Activated T-helper 2 cell treated with anti-CD3 and anti-CD28 coated beads, Interferon-gamma antibody, Interleukin-2, Interleukin-4, amounts not matched to agents 10 μg/mL and 5 μg/mL and 100 μg/mL, durations not matched to agents 14 hours and 24 hours and 36 hours (primary cell): ENCODE measurements at places on chromosomes 13 and 19.

- DNase-seq, result no peak
These were observed 3.9 kb downstream of the RAB3D start for GRCh38 chr19:11335449-11336146.

GRCh38 chr13:42041684-42042035 is 6.8 kb upstream of the DGKH start:
- no peak for DNase-seq

DNA sequence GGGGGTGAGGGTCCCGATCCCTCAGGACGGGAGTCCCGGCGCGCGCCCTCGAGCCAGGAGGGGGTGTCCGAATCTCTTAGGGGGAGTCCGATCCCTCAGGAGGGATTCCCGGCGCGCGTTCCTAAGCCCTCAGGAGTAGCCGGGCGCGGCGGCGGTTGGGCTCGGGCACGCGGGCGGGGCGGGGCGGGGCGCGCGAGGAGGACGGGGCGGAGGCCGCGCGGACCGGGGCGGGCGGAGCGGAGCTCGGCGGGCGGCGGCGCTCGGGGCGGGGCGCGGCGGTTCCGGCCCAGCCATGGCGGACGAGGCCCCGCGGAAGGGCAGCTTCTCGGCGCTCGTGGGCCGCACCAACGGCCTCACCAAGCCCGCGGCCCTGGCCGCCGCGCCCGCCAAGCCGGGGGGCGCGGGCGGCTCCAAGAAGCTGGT is at the start of gene CUL4A:
Gene CUL4A, plus strand, starts transcription at position 278 of the 423 bp plus-strand sequence. Its CDS starts 15 bp downstream, at position 293.
- DNase-seq, result peak; percentile 68

GRCh38 chr13:52187029-52187423 is 27.6 kb upstream of the NEK3 start:
- no peak for DNase-seq

DNA sequence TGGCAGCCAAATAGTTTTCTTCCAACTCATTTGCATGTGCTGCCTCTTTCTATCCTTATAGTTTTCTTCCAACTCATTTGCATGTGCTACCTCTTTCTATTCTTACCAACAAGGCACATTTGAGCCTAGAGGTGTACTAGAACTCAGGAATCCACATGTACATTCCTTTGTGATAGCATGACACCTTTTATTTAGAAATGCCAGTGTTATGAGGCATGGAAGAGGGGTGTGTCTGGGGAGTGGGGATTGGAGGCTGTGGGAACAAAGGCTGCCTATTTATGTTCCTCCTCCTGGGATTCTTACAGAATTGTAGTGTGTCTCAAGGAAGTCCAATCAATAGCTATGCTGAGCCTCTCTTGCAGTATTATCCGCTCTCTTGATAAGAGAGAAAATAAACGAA is 966.7 kb downstream of the PCDH17 start:
- no peak for DNase-seq

DNA sequence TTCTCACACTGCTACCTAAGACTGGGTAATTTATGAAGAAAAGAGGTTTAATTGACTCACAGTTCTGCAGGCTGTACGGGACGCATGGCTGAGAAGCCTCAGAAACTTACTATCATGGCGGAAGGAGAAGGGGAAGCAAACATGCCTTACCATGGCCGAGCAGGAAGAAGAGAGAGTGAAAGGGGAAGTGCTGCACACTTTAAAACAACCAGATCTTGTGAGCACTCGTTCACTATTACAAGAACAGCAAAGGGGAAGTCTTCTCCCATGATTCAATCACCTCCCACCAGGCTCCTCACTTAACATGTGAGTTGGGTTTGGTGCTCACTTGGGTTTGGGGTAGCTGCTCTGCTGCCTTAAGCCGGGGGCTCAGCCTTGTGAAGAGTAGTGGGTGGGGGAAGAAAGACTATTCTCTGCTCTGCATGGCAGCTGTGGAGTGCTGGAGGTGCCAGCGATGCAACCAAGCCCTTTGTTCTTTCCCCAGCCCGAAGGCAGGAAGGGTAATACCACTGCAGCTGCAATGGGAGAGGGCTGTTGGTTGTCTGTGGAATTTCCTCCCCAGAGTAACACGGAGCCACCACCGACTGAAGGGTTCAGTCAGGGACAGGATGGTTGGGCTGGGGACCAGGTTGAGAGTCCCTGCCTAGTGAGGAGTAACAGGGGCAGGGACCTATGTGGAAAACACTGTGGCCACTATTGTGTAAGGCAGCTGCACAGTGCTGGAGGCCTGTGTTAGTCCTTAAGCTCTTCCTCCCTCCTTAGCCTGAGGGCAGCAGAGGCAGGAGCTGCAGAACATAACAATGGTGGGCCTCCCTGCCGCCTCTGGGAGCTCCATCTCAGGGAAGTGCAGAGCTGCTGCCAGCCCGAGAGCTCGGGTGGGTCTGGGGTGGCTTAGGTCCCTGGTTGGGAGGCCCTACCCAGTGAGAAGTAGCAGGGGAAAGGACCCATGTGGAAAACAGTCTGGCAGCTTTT is 1262.5 kb downstream of the EFNB2 start:
- DNase-seq, result no peak

DNA sequence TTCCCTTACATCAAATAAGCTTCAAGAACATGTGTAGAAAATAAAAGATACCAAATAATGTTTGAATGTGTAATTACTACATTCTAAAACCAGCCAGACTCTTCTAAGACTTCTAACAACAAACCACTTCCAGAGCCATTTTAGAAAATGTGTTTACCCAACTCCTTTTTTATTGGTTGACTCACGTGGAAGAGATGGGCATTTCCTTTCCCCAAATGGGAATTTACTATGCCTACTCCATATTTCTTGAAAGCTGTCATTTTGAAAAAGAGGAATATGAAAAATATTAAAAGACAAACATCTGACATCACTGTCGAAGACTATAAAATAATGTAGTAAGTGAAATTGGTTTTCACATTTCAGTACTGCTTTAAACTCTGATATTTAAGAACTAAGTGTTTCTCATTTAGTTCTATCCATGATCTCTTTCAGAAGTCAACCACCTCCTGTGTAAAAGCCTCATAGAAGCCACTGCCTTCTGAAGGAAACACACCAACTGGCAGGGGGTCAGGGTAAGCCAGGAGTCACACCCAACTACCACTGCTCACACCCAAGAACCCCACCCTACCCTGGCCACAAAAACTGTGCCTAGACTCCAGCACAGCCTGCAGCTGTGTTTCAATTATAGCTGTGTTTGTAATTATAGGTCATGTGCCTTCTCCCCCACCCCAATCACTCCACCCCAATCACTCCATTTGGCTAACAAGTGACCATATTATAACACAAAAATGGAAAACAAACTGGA is 86.8 kb downstream of the UBL3 start:
- peak; percentile 11 for DNase-seq

- no peak for DNase-seq
These were observed 39.3 kb downstream of the RFXAP start for GRCh38 chr13:36858290-36858689.

- no peak for DNase-seq
These were observed 8.4 kb downstream of the DYRK1B start for GRCh38 chr19:39825531-39826076.

DNA sequence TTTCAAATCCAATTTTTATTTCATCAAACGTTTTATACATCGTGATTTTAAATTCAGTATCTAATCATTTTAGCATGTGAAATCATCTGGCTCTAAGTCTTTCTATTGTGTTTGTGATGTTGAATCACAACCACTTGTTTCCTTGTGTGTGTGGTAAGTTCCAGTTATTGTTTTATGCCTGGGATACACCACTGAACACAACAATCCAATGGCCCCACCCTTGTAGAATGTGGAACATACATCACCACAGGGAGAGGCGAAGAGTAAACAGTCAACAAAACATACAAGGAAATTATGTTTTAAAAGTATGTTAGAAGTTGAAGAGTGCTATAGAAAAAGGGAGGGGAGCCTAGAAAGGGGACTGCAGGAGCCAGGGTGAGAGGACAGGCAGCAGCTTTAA is 100.5 kb downstream of the EPSTI1 start:
- no peak for DNase-seq

GRCh38 chr19:27776524-27776923 is 1436.4 kb downstream of the UQCRFS1 start:
- DNase-seq, result no peak

DNA sequence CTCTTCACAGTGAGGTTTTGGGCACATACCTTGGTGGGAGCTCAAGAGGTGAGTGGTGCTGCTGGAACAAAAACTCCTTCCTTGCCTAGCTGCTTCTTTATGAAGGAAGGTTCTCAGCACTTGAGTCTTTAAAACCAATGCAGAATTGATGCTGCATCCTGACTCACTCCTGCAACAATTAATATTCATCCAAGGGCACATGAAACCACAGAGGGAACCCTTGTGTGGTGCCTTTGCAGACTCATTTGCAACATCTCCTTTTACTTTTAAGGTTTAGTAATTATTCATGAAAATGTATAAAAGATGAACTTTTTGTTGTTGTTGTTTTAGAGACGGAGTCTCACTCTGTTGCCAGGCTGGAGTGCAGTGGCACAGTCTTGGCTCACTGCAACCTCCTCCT is 30.1 kb downstream of the OPA3 start:
- no peak for DNase-seq

GRCh38 chr13:26820871-26821270 is 60.3 kb upstream of the GPR12 start:
- DNase-seq, result no peak

GRCh38 chr19:51103926-51104341 is 4.3 kb downstream of the CTU1 start:
- no peak for DNase-seq

DNA sequence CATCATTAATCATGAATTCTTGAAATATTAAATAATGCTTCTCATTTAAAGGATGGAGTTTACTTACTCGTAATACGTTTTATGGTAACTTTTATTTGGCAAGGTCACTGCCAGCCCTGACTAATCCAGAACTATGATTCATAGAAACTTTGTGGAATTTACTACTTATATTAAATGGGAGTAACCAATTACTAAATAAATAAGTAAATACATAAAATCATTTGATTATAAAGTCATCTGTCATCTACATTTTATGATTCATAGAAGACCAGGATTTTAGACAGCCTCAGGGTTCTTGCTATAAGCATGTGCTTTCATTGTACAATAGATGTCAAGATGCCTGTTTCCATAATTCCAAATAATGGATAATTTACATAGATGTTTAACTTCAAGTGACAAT is 611.1 kb downstream of the TBC1D4 start:
- DNase-seq, result no peak

DNA sequence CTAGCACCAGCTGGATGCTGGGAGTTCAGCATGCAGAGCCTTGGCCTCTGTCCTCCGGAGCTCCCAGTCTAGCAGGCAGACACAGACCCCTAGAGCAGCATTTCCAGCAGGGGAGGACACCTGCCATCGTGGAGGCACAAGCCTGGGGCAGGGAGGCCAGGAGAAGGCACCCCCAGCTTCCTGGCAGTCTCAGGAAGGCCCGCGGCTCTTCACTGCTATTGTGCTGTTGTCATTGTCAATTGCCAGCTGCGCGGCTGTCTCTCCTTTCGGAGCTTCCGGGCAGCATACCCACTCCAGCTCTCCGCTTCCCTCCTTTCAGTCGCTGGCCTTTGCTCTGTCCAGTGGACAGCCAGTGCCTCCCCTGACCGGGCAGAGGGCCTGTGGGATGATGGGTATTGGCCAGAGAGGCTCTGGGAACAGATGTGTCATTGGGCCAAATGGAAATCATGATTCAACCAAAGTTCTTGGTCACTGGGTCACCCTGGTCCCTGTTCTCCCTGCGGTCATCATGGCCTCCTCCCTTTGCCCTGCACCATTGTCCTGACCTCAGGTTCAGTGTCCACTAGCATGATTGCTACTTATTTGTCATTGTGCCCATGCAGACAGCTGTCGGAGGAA is 93.0 kb downstream of the SLC7A1 start:
- DNase-seq, result no peak

GRCh38 chr13:76720821-76721220 is 165.4 kb downstream of the KCTD12 start:
- DNase-seq, result no peak

DNA sequence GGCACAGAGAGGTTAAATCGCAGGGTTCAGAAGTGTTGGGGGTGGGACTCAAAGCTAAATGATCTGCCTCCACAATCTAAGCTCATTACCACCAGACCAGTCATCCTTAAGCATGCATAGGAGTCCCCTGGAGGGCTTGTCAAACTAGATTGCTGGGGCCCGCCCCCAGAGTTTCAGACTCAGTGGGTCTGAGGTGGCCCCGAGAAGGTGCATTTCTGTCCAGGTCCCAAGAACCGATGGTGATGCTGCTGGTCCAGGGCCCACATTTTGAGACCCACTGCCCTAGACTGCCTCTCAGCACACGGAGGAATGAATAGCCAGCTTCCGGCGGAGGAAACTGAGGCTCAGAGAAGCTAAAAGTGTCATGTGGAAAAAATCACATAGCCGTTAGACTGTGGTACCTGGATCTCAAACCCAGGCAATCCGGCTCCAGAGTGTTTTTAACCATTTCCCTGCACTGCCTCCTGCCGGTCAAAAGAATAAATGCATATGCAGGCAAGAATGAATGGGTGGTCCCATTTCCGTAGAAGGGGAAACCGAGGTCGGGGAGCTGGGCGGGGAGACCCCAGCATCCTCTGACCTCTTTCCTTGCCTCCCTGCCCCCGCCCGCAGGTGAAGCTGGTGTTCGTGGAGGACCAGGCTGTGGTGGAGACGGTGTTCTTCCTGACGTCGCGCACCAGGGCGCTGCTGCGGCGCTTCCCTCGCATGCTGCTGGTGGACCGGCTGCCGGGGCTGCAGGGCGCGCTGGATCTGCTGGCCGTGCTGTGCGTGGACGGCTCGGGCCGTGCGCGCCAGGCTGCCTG is 23.8 kb downstream of the ZSWIM9 start:
- DNase-seq, result no peak

- DNase-seq, result no peak
These were observed 241 bp downstream of the ODAD3 start for GRCh38 chr19:11434703-11435056.

GRCh38 chr13:52906122-52906903 is 57.9 kb upstream of the PCDH8 start:
- no peak for DNase-seq

DNA sequence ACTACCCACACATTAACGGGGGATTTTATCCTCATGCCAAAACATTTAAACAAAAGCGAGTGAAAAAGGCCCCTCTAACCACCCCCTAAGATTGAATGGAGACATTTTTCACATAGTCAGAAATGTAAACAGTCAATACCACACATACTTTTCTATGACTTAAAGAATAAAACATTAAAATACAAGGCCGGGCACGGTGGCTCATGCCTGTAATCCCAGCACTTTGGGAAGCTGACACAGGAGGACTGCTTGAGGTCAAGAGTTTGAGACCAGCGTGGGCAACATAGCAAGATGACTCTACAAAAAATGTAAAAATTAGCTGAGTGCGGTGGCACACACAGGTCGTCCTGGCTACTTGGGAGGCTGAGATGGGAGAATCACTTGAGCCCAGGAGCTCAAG is 47.3 kb downstream of the MPHOSPH8 start:
- no peak for DNase-seq

- no peak for DNase-seq
These were observed 125.2 kb downstream of the ATP11A start for GRCh38 chr13:112814905-112815585.

DNA sequence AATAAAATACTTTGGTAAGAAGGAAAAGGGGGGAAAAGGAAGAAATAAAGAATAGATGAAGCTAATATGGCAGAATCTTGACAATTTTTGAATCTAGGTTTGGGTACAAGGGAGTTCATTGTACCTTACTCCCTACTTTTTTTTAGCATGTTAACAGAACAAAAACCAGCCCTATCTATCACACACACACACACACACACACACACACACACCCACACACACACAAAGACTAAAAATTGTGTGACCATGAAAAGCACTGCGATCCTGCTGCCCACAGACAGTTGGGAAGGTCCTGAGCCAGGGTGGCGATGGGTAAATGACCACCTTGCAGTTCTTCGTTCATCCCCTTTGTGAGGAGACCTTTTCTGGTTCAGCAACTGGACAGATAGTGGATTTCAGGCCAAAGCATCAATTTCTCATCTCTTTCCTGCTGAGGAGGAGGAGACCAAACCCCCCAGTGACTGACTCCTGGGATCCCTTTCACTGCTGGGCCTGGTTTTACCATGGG is 91.8 kb downstream of the SIPA1L3 start:
- no peak for DNase-seq
